SJSA1 (cell line): ENCODE measurements at places on chromosomes 3 and 15. TPM values are rescaled to one million over a fixed set of nuclear protein-coding genes. Genes with fewer than 3 reads are reported as not detected.
A peak's percentile ranks its signal among the peaks of the same experiment; 100 is the strongest.

- H3K27ac ChIP-seq = no peak overlapping the region
- no peak overlapping the region for H3K4me3 ChIP-seq
- H3K36me3 ChIP-seq = no peaks in the 10 kb centered on the region
- no peaks in the 10 kb centered on the region for H3K27me3 ChIP-seq
- DNase-seq = no peak
- no peaks in the 10 kb centered on the region for H3K4me1 ChIP-seq
Observed at GRCh38 chr15:36925653-36926426, 174.5 kb downstream of the MEIS2 start.

DNA sequence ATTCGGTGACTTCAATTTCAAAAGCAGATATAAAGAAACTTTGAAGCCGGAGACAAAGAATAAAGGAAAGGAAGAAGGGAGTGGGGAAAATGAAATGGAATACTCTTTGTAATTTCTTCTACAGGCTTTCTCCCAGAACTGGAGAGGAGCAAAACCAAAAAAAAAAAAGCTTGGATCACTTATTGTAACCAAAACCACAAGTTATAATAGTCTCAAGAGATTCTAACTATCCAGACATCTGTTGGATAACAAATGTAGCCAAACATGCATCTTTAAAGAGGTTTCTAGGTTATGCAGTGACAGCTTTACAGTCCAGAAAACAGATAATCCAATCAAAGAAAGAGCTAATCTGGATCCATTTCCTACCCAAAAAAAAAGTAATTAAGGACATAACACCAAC, 36.2 kb downstream of the VGLL3 start:
- no peak for DNase-seq
- no peak overlapping the region for H3K4me3 ChIP-seq
- H3K4me1 ChIP-seq = peaks cover 33% of the 10 kb centered on the region
- H3K36me3 ChIP-seq = peaks cover 2% of the 10 kb centered on the region; the same call in 1 of the 2 replicates

DNA sequence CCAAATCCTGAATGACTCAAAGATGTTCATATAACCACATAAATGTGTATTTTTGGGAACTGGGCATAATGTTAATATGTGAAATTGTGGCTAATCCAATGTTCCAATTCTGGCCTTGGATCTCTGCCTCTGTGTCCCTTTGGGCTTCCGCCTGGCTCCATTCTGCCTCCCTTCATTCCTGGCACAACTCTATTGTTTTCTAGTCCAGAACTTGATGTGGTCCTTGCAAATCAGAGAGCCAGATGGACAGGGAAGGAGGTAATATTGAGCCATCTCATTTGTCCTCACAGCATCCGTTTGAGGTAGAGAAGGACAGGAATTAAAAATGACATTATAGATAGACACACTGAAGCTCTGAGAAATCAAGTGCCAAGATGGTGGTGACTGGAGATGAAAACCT, 355.7 kb upstream of the TBL1XR1 start:
- H3K4me1 ChIP-seq = peaks cover 7% of the 10 kb centered on the region
- no peak overlapping the region for H3K27ac ChIP-seq
- no peak for DNase-seq
- H3K36me3 ChIP-seq = no peaks in the 10 kb centered on the region

- no peaks in the 10 kb centered on the region for H3K27me3 ChIP-seq
- DNase-seq = no peak
- H3K27ac ChIP-seq = no peak overlapping the region
- H3K36me3 ChIP-seq = no peaks in the 10 kb centered on the region
- H3K4me1 ChIP-seq = no peaks in the 10 kb centered on the region
- no peak overlapping the region for H3K4me3 ChIP-seq
Observed at GRCh38 chr3:50585919-50586762, 16.8 kb downstream of the HEMK1 start.

GRCh38 chr3:130569461-130570365, 52.7 kb downstream of the COL6A6 start:
- no peaks in the 10 kb centered on the region for H3K27me3 ChIP-seq
- no peaks in the 10 kb centered on the region for H3K36me3 ChIP-seq
- H3K4me1 ChIP-seq = no peaks in the 10 kb centered on the region
- DNase-seq = no peak
- H3K4me3 ChIP-seq = no peak overlapping the region
- H3K27ac ChIP-seq = no peak overlapping the region

GRCh38 chr3:166110102-166110501, 272.9 kb upstream of the BCHE start:
- H3K36me3 ChIP-seq = no peaks in the 10 kb centered on the region
- no peaks in the 10 kb centered on the region for H3K4me1 ChIP-seq
- no peak overlapping the region for H3K27ac ChIP-seq
- H3K4me3 ChIP-seq = no peak overlapping the region
- no peak for DNase-seq

- peaks cover 14% of the 10 kb centered on the region for H3K4me1 ChIP-seq
- DNase-seq = no peak
- H3K27me3 ChIP-seq = peaks cover 18% of the 10 kb centered on the region
- H3K27ac ChIP-seq = no peak overlapping the region
- H3K4me3 ChIP-seq = no peak overlapping the region; the same call in 1 of the 2 replicates
- no peaks in the 10 kb centered on the region for H3K36me3 ChIP-seq
Observed at GRCh38 chr3:13896473-13897154, 16.7 kb upstream of the WNT7A start.

GRCh38 chr15:56640549-56640948, 92.8 kb downstream of the ZNF280D start:
- H3K36me3 ChIP-seq = no peaks in the 10 kb centered on the region
- H3K27me3 ChIP-seq = no peaks in the 10 kb centered on the region
- no peak overlapping the region for H3K27ac ChIP-seq
- no peak for DNase-seq
- no peaks in the 10 kb centered on the region for H3K4me1 ChIP-seq
- H3K4me3 ChIP-seq = no peak overlapping the region

- peak overlapping the region; percentile 86 for H3K4me3 ChIP-seq
- peak; percentile 61 for DNase-seq
- H3K27ac ChIP-seq = peak overlapping the region; percentile 91
- peaks cover 28% of the 10 kb centered on the region for H3K36me3 ChIP-seq
- H3K4me1 ChIP-seq = peaks cover 30% of the 10 kb centered on the region
Observed at GRCh38 chr15:31326875-31327668, 437 bp downstream of the KLF13 start.

- no peaks in the 10 kb centered on the region for H3K4me1 ChIP-seq
- DNase-seq = no peak
- no peaks in the 10 kb centered on the region for H3K27me3 ChIP-seq
Observed at GRCh38 chr15:95922431-95922830, 408.1 kb upstream of the NR2F2 start.

DNA sequence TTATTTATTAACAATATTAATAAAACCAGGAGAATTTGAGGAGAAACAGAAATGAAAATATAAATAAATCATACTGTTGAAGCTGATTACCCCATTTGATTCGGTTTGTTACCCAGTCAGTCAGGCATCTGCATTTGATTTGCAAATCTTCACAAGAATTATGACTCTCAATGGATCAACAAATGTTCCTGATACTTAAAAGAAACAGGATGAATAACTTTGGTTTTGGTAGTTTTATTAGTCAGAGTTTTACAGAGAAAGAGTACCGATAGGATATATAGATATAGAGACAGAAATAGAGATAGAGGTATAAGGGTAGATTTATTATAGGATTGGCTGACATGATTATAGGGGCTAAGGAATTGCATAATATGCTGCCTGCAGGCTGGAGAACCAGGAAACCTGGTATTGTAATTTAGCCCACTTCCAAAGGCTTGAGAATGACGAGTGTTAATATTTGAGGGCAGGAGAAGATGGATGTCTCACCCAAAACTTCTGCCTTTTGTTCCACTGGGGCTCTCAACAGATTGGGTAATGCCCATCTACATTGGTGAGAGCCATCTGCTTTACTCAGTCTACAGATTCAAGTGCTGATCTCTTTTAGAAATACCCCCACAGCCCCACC, 241.6 kb upstream of the COL8A1 start:
- H3K27ac ChIP-seq = no peak overlapping the region
- no peak for DNase-seq
- H3K27me3 ChIP-seq = no peaks in the 10 kb centered on the region

- DNase-seq = no peak
- H3K27me3 ChIP-seq = no peaks in the 10 kb centered on the region
- H3K4me3 ChIP-seq = no peak overlapping the region
- peaks cover 41% of the 10 kb centered on the region for H3K4me1 ChIP-seq
- H3K36me3 ChIP-seq = no peaks in the 10 kb centered on the region
Observed at GRCh38 chr3:4826237-4827100, 152.8 kb upstream of the BHLHE40 start.

DNA sequence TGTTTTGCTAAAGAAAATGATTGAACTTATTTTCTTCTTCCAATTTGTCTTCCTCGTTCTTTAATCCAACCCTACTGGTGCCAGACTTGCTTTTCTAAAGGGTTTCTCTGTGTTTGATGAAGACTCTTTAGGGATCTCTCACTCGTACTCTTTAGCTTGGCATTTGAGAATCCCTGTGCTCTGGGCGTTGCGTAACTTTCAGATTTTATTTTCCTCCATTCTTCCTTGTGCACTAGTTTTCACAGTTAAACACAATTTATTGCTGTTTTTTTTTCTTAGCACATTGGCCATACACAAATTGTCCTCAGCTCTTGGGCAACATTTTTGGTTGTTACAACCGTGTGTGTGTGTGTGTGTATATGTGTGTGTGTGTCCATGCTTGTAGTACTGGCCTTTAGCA, 95.8 kb upstream of the ADAMTSL3 start:
- no peaks in the 10 kb centered on the region for H3K36me3 ChIP-seq
- no peak overlapping the region for H3K27ac ChIP-seq
- no peak overlapping the region for H3K4me3 ChIP-seq
- H3K27me3 ChIP-seq = no peaks in the 10 kb centered on the region
- no peak for DNase-seq

- no peaks in the 10 kb centered on the region for H3K36me3 ChIP-seq
- no peak for DNase-seq
- no peaks in the 10 kb centered on the region for H3K4me1 ChIP-seq
Observed at GRCh38 chr15:99412626-99413025, 153.2 kb upstream of the MEF2A start.

DNA sequence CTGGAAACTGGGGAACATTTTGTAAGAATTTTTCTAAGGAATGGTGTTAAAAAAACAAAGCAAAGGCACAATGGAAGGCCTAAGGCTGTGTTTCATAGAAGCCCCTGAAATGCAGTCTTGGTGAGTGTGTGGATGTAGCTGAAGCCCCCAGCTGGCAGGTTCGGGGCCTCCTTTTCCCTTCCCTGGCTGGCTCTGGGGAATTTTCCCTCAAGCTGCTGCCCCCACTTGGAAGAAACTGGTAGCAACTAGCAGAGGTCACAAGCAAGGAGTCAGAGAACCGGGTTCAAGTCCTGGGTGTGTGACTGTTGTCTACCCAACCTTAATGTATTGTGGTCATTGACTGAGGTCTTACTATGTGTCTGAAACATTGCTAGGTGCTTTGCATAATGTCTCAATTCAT, 85.3 kb upstream of the MYZAP start:
- H3K27me3 ChIP-seq = no peaks in the 10 kb centered on the region
- peak overlapping the region; percentile 79 for H3K27ac ChIP-seq
- peaks cover 61% of the 10 kb centered on the region for H3K4me1 ChIP-seq
- DNase-seq = no peak

- H3K4me1 ChIP-seq = peaks cover 39% of the 10 kb centered on the region
- peaks cover 33% of the 10 kb centered on the region for H3K36me3 ChIP-seq
- no peaks in the 10 kb centered on the region for H3K27me3 ChIP-seq
- peak overlapping the region; percentile 54 for H3K27ac ChIP-seq
Observed at GRCh38 chr3:149528340-149528650, 53.8 kb downstream of the TM4SF4 start.

- H3K4me3 ChIP-seq = no peak overlapping the region
- H3K4me1 ChIP-seq = no peaks in the 10 kb centered on the region
- H3K36me3 ChIP-seq = no peaks in the 10 kb centered on the region
- DNase-seq = no peak
Observed at GRCh38 chr3:118744186-118744585, 290.5 kb downstream of the IGSF11 start.

- H3K27ac ChIP-seq = no peak overlapping the region
- no peak for DNase-seq
- H3K27me3 ChIP-seq = no peaks in the 10 kb centered on the region
- H3K4me3 ChIP-seq = no peak overlapping the region
- H3K36me3 ChIP-seq = no peaks in the 10 kb centered on the region
- H3K4me1 ChIP-seq = no peaks in the 10 kb centered on the region
Observed at GRCh38 chr3:103181160-103181559, 746.3 kb downstream of the ZPLD1 start.

- peak overlapping the region; percentile 51 for H3K27ac ChIP-seq
- H3K36me3 ChIP-seq = no peaks in the 10 kb centered on the region
- DNase-seq = no peak
- no peaks in the 10 kb centered on the region for H3K27me3 ChIP-seq
Observed at GRCh38 chr3:150062492-150062891, 91.8 kb upstream of the PFN2 start.

DNA sequence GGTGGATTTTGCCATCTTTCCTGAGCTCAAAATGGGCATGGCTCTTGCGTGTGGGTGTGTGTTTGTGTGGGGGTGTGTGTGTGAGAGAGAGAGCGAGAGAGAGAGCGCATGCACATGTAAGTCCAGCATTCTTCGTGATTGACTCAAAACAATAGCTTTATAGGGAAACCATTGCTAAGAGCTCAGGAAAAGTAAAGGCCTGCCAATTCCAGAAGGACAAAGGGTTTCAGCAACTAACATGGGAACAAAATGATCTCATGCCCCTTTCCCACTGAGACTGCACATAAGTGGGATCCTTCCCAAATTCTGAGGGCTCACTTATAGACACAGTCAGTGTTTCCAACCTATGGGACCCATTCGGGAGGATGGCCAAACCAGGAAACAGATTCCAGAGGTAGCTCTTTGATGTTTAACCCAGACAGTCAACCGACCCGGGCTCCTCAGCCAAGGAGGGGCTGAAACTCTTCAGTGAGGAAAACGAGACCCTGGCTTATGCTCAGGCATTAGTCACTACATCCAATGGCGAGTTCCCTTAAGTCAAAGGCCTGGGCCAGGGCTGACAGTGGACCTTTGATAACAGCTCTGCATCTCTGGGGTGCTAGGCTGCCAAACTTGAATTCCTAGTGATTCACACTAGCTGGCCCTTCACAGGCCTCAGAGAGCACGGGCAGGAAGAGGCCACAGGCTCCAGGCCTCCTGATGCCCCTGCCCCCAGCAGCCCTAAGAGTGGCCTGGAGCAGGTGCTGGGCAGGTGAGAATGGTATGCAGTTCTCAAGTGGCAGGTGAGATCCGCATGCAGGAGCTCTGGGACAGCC, 305.0 kb upstream of the C2CD4B start:
- H3K36me3 ChIP-seq = no peaks in the 10 kb centered on the region
- DNase-seq = peak; percentile 65
- no peaks in the 10 kb centered on the region for H3K27me3 ChIP-seq
- H3K4me1 ChIP-seq = peaks cover 28% of the 10 kb centered on the region
- peak overlapping the region; percentile 81 for H3K27ac ChIP-seq

The HGD gene
- not detected in 2 replicates for total RNA-seq

The ONECUT1 gene
- not detected in 2 replicates for total RNA-seq

The SKOR1 gene
- not detected in 2 replicates for total RNA-seq

The CTXN2 gene
- total RNA-seq = not detected in 2 replicates

The C3orf70 gene
- 0.08 TPM in 1 of 2 replicates, not detected in the other for total RNA-seq

The TRIM42 gene
- total RNA-seq = not detected in 2 replicates

The ZNF620 gene
- 0.69 and 2.4 TPM in 2 replicates for total RNA-seq

The GLDN gene
- total RNA-seq = 0.32 TPM in 1 of 2 replicates, not detected in the other

The DVL3 gene
- total RNA-seq = 32.2 and 33.6 TPM in 2 replicates

The PLIN1 gene
- not detected in 2 replicates for total RNA-seq

The GPR160 gene
- total RNA-seq = 0.89 TPM in 1 of 2 replicates, not detected in the other

The C15orf62 gene
- 0.03 TPM in 1 of 2 replicates, not detected in the other for total RNA-seq

The SYNM gene
- total RNA-seq = 71.3 TPM in 2 replicates
